Endodermal cell (in vitro differentiated cells): ENCODE measurements at places on chromosomes 2 and 18. TPM values are rescaled to one million over a fixed set of nuclear protein-coding genes. Genes with fewer than 3 reads are reported as not detected.

GRCh38 chr2:170180031-170180566 lies 2.2 kb downstream of the MYO3B start:
- DNase-seq = no peak

NMUR1 gene
- 0.07 TPM in 2 replicates for total RNA-seq

ALLC gene
- total RNA-seq = not detected in 3 replicates

DNA sequence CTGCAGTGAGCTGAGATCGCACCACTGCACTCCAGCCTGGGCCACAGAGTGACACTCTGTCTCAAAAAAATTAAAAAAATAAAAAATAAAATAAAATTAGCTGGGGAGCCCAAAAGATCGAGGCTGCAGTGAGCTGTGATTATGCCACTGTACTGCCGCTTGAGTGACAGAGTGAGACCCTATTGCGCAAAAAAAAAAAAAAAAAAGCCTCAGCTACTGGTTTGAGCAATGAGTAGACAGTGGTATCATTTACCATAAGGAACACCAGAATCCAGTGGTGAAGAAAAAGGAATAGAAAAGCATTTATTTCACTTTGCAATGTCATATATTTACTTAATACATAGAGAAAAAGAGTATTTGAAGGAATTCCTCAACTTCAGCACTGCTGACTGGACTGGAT lies 3.0 kb downstream of the SAP130 start:
- no peak for DNase-seq

NXPH2 gene
- total RNA-seq = 3.1 and 3.7 TPM in 2 replicates

- no peak for DNase-seq
Observed at GRCh38 chr2:13480057-13480456, 763.3 kb downstream of the TRIB2 start.

DNA sequence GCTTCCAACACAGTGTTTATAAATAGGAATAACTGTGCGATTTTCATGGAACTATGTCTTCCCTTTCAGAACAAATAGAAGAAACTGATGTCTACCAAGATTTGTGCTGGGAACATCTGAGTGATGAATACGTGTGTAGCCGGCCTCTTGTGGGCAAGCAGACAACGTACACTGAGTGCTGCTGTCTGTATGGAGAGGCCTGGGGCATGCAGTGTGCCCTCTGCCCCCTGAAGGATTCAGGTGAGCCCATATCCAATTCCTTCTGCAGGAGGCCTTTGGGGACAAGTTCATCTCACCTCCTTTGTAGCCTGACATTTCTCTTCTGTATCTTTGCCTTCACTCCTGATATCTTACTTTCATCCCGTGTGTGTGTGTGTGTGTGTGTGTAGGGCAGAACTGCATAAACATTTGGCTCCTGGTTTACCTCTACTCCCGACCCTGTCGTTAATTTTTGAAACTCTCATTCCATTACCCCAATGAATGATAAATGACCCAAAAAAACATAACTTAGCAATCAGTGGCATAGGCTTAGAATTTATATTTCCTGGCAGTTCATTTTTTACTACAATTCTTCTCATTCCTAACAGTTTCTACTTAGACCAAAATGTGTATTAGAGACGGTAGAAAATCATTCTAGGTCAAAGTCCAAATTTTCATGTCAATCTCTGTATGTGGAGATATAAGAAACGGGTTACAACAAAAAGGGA lies 111.0 kb upstream of the RASGRP3 start:
- no peak for DNase-seq

- no peak for DNase-seq
Observed at GRCh38 chr2:48048476-48049171, 142.3 kb upstream of the FBXO11 start.

DNA sequence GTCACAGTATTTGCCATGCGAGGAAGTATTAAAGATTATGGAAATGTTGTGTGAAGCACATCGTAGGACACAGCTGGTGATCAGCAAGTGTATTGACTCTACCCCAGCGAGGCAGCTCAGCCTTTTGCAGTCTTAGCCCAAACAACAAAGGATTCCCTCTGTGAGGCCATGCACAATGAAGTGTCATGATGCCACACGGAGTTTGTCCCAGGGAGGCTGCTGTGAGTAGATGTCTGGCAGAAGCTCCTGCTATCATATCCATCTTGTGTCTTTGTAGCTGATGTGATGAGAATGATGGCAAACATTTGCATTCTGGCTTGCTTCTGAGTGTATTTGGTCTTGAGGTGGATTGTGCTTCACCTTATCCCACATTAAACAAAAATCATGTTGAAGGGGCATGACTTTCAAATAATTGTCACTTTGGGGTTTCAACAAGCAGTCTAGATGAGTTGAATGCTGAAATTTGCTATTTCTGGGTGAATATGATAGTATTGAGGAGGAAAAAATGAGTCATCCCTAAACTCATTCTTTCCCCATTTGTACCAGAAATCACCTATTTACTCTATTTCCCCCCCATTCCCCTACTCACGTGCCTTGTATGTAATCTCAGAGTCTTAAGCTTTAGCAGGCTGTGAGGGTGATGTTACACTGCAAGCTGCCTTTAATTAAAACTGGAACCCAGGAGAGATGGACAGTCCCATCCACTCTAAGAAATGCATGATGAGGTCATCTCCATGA lies 273.5 kb downstream of the RNF144A start:
- peak; percentile 86 for DNase-seq

CCDC85A gene
- total RNA-seq = 0.28 to 0.86 TPM (median 0.82 TPM) in 3 replicates

- DNase-seq = no peak
Observed at GRCh38 chr2:96931966-96932365, 54.4 kb downstream of the FAM178B start.

DNA sequence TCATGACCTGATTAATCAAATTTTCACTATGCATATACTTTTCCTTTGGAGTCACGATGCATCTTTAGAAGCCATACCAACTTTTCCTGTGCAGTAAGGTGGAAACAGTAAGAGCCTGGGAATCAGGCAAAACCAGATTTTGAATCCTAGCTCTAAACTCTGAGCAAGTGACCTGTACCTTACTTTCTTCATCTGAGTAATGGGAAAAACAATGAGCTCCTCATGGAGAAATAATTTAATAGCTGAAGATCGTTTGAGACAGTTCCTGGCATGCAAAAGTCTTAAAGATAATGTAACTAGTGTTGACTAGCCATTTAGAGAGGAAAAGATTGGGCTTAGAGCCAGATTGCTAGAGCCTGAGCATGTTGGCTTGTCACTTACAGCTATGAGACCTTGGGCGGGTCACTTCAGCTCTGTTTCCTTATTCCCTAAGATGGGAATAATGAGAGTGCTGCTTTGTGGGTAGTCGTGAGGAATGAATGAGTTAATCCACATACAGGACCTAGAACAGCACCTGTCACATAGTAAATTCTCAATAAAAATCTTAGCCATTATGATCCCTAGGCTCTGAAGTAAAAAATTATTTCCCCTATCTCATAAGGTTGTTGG lies 17.7 kb upstream of the CCNYL1 start:
- no peak for DNase-seq

GRCh38 chr2:206127656-206128055 lies 31.6 kb downstream of the NDUFS1 start:
- DNase-seq = no peak

DNA sequence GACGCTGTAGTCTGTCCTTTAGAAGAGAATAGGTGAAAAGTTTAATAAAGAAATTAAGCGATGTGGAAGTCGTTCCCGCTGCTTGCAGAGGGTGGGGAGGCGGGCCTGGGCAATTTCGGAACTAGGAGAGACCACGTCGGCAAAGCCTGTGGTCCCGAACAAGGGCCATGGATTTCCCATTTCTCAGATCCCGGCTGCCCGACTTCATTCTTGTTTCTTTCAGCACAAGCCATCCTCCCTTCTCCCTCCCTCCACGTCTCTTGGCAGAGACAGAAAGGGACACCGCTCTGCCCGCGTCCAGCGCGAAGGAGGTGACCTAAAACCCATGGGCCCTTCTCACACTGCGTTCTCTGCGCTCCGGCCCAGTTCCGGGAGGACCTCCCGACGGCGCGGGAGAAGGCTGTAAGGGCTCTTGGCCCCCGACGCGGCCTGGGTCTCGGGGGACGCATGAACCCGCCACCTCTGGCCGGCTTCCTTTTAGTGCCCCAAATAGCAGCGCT lies 2.2 kb upstream of the BCL2L11 start:
- peak; percentile 73 for DNase-seq

- DNase-seq = no peak
Observed at GRCh38 chr18:13368080-13368813, 149.7 kb downstream of the LDLRAD4 start.

DNA sequence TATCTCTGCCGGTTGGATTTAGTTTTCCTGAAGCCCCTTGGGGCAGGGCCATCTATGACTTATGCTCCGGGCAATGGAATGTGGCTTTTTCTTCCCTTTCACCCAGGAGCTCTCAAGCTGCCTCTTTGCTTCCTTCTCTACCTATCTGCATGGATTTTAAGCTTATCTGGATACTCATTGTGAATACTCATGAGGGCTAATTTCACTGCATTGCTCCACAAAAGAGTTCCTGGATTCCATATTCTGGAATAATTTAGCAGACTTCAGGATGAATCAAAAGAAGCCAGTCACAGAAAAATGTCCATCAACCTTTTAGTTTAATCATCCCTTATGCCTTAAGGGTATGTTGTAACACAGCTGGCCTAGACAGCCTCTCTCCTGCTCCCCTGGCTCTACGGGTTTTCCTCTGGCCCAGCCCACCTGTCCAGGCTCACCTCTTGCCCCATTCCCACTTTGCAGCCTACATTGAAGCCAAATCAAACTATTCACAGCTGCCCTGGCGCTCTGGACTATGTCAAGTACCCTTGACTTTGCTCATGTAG lies 122.8 kb upstream of the RMDN2 start:
- DNase-seq = no peak

GRCh38 chr2:127577503-127577902 lies 42.0 kb downstream of the MYO7B start:
- peak; percentile 28 for DNase-seq

- no peak for DNase-seq
Observed at GRCh38 chr2:1394709-1395408, 18.4 kb upstream of the TPO start.

GRCh38 chr2:176390276-176391147 lies 121.3 kb downstream of the MTX2 start:
- no peak for DNase-seq

GRCh38 chr2:144378551-144378950 lies 141.4 kb downstream of the ZEB2 start:
- DNase-seq = no peak

DNA sequence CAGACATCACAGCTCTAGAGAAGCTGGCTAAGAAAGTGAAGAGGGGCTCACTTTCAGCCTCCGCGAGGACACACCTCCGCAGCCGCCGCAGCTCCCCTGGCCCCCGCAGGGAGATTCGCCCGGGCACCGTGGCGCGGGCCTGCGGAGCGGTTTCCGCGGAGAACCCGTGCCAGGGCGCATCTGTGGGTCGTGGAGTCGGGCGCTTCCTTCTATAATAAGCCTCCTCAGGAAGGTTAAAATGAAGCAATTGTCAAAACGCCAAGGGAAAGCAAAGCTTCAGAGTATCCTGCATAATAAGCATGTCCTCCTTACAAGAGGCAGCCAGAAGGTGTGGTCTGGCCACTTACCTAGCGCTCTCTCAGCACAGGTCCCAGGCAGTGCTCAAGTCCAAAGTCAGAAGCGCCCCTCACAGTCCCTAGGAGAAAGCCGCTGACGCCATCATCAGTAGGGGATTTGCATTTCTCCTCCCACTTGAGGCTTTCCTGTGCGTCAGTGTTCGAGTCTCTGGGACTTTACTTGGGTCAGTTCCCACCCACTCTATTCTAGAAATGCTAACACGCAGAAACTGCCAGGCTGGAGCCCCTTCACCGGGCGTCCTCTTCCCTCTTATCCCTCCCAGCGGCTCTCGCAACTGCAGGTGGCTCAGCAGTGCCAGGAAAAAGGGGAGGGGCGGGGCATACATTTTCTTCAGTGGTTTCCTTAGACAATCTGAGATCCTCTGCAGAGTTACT lies at the start of gene STAT4:
Gene STAT4 (minus strand): TSS at position 395 of the 731 bp plus-strand sequence. CDS start 2,791 bp downstream, outside the sequence.
- DNase-seq = peak; percentile 88

GRCh38 chr18:72940986-72941385 lies 73.2 kb upstream of the NETO1 start:
- DNase-seq = no peak

OST4 gene
- 290 and 317 TPM in 2 replicates for total RNA-seq

DNA sequence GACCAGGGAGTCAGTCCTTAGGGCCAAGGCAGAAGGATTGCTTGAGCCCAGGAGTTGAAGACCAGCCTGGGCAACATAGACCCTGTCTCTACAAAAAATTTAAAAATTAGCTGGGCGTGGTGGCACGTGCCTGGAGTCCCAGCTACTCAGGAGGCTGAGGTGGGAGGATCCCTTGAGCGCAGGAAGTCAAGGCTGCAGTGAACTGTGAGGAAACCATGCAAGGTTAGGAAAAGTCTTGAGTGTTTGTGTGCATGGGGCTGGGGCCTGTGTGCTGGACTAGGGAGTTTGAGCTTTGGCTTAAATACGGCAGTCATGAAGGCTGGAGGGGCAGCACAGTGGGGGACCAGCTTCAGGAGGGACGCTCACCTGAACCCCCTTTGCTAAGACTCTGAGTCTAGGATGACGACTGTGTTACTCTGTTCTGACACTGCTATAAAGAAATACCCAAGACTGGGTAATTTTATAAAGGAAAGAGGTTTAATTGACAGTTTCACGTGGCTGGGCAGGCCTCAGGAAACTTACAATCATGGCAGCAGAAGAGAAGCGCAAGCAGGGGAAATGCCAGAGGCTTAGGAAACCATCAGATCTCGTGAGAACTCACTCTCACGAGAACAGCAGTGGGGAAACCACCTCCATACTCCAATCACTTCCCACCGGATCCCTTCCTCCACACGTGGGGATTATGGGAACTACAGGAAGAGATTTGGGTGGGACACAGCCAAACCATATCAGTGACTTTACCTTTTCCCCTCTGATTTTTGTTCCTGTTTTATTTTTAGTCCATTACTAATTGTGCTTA lies 39.4 kb downstream of the GORASP2 start:
- no peak for DNase-seq

SERPINB3 gene
- not detected in 3 replicates for total RNA-seq

- no peak for DNase-seq
Observed at GRCh38 chr2:10173258-10174005, 50.9 kb downstream of the RRM2 start.

- no peak for DNase-seq
Observed at GRCh38 chr2:240788482-240788881, 31.5 kb downstream of the KIF1A start.

NEB gene
- 4.1 and 4.4 TPM in 2 replicates for total RNA-seq

- no peak for DNase-seq
Observed at GRCh38 chr18:26488417-26489009, 59.8 kb downstream of the KCTD1 start.

- no peak for DNase-seq
Observed at GRCh38 chr2:58047961-58048360, 1.4 kb downstream of the VRK2 start.

DNA sequence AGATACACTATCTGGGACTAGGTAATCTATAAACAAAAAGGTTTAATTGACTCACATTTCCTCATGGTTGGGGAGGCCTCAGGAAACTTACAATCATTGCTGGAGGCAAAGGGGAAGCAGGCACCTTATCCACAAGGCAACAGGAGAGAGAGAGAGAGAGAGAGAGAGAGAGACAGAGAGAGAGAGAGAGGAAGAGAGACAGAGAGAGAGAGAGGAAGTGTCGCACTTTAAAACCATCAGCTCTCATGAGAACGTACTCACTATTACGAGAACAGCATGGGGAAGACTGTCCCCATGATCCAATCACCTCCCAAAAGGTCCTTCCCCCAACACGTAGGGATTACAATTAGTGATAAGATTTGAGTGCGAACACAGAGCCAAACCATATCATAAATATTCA lies 253.5 kb upstream of the TRIB2 start:
- DNase-seq = no peak
